ENCODE measurements at places on chromosomes 16 and 17.

DNA sequence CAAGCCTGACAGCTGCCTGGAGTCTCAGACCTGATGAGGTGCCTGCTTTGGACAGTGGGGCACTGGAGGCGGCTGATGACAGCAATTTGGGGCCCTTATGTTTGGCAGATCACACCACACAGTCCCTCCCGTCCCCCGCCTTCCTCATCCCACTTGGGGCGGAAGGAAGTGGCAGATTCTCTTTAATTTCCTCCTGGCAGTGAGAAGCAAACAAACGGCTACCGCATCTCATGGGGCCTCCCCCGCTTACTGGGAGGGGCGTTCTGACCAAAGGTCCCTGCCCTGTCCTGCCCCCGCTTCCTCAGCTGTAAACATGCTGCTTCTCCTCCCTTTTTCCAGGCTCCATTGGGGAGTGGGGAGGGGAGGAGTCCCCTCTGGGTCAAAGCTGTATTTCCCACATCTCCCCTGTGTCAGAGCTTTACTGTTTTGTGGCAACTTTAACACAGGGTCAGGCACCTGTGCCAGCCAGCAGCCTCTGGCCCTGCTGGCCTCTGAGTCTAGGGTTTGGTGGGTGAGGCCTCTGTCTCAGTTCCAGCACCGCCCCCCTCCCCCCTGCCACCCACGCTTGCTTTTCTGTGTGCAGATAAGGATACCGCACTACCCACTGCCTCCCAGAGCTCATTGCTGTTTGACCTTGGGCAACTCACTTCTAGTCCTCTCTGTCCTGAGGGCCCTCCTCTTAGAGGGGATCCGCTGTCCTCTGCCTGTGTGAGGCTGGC, 5.4 kb upstream of the NFATC3 start:
- DNase-seq = no peak

DNA sequence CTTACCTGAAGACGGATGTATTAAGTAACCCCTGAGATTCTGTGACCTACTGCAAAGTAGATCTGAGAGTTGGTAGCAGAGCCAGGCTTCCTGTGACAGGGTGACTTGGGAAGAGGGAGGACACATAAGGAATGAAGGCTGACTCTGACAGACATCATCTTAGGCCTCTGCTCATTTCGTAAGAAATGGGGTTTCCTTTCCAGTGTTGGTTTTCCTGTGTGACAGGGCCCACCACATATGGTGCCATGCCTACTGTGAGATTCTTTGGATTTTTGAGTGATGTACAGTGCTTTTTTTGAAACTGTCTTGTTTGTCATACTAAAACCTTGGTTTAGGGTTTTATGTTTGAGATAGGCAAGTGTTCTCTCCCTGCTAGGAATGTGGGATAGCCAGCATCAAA, 12.7 kb downstream of the LIG3 start:
- DNase-seq = no peak

- DNase-seq = peak; percentile 11
These were observed 6.2 kb downstream of the PRSS53 start for GRCh38 chr16:31082368-31083045.

GRCh38 chr17:67478401-67479041, 101.4 kb downstream of the PITPNC1 start:
- no peak for DNase-seq

DNA sequence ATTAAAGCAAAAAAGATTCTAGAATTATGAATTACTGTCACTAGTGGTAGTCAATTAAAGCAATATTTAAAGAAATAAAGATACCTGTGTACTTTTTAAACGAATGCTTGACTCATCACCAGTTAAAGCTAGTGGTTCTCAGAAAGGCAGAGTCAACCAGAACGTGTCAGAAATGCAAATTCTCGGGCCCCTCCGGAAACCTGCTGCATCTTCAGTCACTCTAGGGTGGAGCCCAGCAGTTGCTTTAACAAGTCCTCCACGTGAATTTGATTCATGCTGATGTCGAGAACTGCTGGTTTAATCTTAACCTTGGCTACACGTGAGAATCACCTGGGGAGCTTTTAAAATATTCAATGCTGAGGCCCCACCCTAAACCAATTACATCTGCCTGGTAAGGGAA, 169.8 kb upstream of the SDK2 start:
- no peak for DNase-seq

DNA sequence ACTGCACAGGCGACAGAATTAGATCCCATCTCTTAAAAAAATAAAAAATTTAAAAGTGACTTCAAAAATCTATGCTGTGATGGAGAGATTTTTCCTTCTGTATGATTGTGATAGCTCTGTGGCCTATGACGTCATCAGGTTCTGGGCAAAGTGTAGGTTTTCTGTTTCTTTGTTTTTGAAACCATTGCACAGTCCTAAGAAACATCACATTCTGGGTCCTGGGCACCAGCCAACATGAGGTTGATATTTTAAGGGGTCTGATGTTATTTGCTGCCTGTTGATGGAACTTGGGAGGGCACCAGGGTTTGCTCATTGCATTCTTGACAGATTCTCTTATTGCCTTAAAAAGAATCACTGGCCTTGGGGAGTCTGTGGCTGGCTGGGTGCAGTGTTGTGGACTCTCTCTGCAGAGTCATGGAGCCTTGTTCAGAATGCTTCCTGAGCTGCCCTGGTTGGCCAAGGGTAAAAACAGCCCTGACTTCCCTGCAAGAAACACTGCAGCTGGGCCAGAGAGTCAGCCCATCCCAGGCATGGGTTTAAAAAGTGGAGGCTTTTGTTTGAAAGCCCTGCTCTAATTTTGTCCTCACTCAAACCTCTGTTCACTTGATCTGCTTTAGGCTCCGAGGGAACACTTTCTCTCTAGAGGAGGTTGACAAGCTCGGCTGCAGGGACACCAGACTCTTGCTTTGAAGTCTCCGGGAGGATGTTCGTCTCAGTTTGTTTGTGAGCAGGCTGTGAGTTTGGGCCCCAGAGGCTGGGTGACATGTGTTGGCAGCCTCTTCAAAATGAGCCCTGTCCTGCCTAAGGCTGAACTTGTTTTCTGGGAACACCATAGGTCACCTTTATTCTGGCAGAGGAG, 10.5 kb upstream of the CYLD start:
- no peak for DNase-seq

DNA sequence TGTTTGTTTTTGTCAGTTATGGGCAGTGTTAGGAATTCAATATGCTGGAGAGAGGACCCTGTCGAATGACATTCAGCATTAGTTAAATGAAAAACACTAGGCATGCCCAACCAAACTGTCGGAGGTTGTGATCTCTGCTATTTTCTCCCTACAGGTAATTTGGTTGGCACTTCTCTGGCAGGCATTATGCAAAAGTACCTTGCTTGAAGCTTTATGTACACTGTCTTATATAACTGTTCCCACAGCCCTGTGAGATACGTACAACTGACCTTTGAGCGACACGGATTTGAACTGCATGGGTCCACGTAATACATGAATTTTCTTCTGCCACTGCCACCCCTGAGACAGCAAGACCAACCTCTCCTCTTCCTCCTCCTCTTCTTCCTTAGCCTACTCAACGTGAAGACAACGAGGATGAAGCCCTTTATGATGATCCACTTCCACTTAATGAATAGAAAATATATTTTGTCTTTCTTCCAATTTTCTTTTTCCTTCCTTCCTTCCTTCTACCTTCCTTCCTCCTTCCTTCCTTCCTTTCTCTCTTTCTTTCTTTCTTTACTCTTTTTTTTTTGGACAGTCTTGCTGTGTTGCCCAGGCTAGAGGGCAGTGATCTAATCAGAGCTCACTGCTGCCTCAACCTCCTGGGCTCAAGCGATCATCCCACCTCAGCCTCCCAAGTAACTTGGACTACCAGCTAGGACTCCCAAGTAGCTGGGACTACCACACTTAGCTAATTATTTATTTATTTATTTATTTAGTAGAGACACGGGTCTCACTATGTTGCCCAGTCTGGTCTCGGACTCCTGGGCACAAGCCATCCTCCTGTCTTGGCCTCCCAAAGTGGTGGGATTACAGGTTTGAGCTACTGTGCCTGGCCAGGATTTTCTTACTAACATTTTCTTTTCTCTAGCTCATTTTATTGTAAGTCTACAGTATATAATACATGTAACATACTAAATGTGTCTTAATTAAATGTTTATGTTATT, 77.3 kb downstream of the WIPI1 start:
- no peak for DNase-seq

DNA sequence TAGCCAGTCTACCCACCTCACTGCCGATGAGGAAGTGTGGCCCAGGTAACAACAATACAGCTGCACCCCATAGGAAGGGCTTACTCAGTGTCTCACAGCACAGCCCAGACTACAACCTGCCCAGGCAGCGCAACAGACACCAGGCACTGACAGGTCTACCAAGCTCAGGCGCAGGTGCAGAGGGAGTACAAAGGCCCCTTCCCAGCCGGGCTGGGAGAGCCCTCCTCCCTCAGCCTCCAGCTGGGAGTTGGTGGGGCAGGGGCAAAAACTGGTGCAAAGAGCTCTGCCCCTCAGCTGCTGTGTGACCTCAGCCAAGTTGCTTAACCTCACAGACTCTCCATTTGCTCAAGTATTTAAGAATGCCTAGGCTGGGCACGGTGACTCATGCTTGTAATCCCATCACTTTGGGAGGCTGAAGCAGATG, 112.6 kb upstream of the LHX1 start:
- no peak for DNase-seq

- no peak for DNase-seq
These were observed 29.8 kb downstream of the GPATCH8 start for GRCh38 chr17:44473367-44473766.

DNA sequence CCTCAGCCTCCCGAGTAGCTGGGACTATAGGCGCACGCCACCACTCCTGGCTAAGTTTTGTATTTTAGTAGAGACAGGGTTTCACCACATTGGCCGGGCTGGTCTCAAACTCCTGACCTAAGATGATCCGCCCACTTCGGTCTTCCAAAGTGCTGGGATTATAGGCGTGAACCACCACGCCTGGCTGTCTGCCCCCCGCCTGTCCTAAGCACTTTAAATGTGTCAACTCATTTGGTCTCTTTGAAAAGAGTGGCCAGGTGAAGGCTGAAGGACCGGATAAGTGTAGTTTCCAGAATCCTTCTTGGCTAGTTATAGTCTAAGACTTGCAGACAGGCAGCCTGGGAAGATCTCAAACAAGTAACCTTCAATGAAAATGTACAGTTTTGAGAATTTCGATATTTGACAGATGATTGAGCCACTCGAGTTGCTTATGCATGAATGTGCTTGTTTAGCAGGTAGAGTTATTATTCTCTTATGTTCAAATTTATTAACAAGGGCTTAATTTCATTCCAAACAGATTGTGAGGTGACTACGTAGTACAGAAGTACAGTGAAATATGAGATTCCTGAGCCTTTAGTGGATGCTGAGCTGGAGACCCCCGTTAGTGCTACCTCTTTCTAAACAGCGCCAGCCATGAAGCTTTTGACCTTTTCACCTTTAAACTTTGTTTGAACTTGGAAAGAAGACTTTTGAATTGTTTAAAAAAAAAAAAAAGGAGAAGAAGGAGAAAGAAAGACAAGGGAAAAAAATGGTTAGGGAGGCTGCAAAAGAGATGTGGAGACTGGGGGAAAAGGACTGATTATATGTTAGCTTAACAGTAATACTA, 164.4 kb upstream of the TBX2 start:
- DNase-seq = no peak

DNA sequence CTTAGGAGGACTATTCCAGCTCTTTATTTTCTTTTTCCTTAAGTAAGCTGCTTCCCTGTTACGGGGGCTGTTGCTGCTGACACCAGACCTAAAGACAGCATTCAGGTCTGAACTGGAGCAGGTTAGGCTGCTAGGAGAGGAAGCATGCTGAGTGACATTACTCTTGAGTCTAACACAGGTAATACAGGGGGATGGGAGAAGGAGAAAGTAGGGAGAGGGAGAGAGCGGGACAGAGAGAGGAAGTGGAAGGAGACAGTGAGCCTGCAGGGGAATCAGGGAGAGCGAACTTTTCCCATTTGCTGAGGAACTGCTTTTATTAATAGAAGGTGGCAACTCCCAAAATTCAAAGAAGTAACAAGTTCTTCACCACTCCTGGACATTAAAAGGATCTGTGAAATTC, 130.9 kb downstream of the PARN start:
- DNase-seq = no peak

DNA sequence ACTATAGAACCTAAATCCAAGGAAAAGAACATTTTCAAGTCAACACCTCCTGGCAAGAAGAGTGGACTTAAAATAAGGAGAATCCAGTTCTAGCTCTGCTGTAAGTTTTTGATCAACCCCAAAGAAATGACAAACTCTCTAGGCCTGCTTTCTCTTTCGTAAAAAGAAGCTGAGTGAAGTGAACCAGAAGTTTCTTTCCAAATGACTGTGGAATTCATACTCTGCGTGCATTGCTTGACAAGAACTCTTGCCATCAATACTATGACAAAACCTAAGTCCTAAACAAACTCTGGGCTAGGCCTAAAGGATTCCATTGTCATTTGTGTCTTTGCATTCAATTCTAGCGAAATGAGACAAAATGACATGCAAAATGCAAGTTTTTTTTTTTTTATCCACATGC, 187.5 kb upstream of the SOX9 start:
- DNase-seq = no peak

GRCh38 chr16:57873218-57873617, 70.9 kb upstream of the KIFC3 start:
- no peak for DNase-seq

- no peak for DNase-seq
These were observed 447.9 kb downstream of the HAPSTR1 start for GRCh38 chr16:9539346-9539745.

GRCh38 chr17:32143527-32143870, 1.2 kb downstream of the RHOT1 start:
- DNase-seq = no peak

DNA sequence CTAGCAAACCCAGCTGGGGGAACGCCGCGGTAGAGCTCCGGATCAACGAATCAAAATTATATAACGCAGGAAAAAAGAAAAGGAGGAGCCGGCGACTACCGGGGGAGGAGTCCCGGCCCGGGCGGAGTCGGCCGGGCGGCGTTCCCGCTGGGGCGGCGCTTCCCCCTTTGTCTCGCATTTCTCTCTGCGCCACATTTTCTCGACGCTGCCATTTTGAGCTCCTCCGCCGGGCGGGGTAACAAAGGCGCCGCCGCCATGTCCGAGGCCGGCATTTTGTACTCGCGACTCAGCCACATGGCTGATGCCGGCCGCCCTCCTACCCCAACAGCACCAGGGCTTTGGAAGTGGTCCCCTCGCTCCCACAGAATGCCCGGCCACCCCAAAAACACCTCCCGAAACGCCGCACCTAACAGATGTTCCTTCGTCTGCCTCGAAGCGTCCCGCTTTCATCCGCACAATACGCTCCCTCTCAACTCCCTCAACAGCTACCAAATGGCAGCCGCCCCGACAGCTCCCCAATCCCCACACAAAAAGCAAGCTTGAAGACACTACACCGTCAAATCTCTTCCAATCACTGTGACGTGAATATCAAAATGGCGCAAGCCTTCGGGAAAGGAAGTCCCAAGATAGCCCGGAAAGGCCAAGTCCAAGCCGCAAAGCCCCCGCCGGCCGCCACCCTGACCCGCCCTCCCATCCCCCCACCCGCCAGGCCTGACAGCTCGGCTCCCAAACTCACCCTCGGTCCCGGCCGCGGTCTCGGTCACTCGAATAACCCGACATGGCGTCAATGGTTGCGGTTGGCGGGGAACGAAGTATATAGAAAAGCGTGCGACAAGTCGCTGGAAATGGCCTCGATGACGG, 519 bp downstream of the DDX5 start:
- DNase-seq = peak; percentile 65

- DNase-seq = no peak
These were observed 6.2 kb downstream of the HASPIN start for GRCh38 chr17:3729881-3730280.
